ENCODE measurements at places on chromosomes 2 and 18.

DNA sequence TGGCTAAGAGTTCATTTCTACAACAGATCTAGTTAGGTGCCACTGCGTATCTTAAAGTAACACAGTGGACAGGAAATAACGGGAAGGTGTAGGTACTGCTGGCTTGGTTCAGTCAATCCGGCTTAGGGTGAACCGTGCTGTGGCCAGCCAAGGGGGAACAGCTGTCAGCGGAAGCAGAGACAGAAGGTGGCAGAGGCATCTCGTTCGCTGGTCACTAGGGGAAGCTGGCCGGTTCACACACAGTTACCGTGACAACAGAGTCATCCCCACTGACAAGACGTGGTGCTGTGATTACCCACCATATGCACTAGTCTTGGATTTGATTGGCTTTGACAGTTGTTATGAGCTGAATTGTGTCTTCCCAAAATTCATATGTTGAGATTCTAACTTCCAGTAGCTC is 58.8 kb upstream of the HDAC4 start:
- DNase-seq = no peak

DNA sequence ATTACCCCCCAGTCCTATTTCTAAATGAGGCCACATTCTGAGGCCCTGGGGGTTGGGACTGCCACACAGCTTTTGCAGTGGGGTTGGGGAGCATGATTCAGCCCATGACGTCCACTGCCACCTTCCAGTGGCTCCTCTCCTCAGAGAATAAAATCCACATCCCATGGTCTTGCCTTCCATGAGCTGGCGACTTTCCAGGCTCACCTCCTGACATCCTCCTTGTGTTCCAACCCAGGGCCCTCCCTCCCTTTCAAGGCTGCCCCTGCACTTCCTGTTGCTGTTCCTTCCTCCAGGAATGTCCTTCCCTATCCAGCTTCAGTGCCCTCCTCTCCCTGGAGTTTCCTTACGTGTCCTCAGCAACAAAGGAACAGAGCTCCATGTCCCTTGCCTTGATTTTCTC is 187.3 kb upstream of the ID2 start:
- DNase-seq = no peak

DNA sequence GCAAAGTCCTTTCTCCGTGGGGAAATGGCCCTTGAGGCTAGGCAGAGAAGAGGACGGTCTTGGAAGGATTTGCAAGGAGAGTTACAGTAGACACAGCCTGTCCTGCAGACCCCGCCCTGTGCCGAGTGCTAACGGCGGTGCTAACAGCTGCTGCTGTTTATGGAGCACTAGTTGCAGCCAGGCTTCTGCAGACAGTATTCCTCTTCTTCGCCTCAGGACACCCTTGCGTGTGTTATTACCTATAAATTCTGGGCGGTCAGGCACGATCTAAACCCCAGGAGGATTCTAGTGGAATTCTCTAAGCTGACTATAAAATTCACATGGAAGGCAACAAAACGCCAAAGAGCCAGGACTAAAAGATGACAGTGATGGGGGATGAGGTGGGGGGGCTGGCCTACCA is 139.8 kb downstream of the GLI2 start:
- DNase-seq = peak; percentile 73

GRCh38 chr2:216765761-216766262 is 70.5 kb upstream of the IGFBP5 start:
- no peak for DNase-seq

Measured in left hindlimb (tissue), 1 donor.